ENCODE measurements at places on chromosomes 3 and 15.

DNA sequence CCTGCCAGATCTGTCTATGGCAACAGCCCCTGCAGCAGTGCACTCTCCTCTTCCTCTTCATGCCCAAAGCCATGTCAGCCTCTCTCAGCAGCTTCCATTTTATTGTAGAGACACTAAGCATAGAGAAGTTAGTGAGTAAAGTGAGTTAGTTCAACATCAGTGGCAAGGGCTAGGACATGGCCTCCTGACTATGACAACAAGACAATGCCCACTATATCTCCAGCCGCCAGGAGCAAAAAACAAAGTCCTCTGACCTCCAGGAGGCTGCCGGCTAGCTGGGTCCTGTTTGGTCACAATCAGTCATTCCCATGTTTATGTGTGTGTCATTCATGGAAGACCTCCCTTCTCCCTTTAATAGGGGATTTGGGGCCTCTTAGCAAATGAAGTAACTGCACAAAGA is 14.9 kb downstream of the NR1I2 start:
- no peak for DNase-seq

DNA sequence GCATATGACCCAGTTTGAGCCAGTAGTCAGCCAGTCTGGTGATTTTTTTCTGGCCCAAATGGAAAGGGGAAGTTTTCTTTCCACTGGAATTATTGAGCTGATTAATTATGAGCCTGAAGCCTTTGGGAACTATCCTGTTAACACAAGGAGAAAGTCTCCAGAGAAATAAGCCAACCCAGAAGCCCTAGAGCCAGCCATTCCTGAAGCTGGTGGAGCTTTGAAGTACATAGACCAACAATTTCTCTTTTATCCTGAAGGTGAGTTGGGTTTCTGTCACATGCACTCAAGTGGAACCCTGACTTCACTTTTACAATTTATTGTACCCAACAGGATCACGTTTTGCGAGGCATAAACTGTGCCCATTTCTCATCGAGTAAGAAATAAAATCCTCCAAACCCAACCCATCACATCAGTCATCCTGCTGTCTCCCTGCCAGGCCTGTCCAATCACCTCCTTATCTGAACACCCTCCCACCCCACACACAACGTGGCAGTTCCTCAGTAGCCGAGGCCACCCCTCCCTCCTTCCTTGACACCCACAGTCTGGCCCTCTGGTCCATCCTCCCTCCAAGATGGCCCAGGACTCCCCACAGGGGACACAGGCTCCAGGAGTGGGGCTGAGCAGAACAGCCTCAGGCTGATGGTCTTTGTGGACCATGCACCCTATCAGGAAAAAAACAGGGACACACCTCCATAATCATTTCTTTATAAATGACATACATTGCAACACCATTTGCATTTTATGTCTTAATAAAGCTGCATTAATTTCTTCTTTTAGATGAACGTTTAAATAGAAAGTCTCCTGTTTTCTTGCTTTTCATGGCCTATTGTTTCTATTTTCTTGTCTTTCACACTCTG is 55.7 kb upstream of the GATA2 start:
- no peak for DNase-seq

DNA sequence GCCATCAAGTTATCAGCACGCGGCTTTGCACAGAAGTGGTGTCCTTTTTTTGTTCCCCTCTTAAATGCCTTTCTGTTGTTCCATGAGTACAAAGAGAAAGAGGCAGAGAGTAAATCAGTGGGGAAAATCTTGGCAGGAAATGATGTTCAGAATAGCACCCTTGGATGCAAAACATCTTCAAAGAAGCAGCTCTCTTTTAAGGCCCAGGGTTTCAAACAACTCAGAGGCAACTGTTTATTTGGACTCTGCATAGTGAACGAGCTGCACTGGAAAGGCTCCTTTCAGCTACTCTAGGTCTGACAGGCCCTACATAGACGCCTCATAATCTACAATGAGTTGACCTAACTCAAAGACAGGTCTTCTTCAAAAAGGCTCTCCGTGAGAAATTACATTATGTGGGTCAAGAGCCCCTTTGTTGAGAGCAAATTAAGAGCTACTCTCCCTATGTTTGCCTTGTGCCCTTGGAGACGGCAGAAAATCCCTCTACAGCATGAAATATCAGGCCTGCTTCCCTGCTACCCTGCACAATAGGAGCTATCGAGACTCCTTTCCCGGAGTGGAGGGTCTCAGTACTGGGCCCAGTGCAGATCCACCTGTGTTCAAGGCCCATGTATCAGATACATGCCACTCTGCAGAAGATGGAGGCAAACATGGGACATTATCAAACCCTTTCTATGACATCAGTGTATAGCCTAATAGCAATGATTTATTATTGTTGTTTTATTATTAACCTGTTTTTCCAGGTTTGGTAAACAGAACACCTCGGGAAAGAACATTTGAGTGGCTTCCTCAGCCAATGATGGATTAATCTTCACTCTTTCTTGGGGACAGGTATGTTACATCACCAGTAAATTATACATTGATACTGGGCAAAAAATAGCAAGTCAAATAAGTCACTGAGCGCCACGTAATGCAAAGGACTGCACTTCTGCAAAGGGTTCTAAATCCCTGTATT is 53.1 kb downstream of the HEG1 start:
- no peak for DNase-seq

DNA sequence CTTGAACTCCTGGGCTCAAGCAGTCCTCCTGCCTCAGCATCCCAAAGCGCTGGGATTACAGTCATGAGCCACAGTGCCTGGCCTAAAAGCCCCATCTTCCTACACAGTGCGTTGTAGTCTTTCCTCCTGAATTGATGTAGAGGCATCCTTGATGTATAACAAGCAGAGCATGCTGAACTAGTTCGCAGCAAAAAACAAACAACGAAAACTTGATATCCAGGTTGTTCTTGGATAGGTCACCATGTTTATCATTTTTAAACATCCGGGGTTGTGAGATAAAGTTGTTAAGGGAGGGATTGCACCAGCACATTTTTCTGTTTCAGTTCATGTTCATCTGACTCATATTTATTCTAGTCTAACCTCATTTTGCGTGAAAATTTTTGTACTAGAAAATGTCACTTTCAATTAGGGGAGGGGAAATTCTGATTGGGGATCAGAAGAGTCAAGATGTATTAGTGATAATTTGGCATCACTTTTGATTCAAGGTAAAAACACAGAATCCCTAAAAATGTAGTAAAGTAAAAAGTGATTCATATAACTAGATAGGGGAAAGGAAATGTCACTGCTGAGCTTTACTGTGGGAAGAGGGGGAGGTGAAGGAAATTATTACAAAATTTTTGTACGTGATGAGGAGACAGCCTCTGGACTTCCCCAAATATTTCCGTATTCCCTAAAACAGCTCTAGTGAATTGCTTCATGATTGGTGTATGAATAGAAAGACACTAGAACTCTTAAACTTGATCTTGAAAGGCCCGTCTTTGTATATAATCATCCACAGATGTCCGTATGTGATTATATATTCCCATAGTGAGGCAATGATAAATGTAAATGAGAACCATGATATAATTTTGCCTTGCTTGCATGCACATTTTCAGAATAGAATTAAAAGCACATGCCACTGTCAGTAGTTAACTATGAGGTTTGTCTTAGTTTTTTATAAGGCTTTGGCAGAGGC is 22.9 kb downstream of the RAB8B start:
- no peak for DNase-seq

- DNase-seq, result no peak
Observed at GRCh38 chr3:123202451-123202850, 708 bp downstream of the SEC22A start.

DNA sequence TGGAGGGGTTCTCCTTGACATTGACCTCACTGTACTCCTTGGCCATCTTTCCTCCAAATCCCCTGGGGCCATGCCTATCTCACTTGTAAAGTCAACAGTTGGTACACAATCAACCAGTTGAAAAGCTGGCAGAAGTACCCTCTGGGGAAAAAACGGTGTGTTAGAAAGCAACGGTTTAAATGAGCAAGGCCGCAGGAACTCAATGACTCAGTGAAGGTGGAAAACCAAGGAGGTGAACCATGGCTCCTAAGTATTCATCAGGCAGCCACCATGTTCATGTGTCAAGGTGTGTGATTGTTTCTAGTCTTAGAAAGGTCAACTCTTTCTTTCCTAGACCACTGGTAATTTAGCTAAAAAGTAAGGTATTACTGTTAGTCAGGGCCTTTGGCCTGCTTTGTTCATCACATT is 130.9 kb upstream of the SATB1 start:
- DNase-seq, result no peak

DNA sequence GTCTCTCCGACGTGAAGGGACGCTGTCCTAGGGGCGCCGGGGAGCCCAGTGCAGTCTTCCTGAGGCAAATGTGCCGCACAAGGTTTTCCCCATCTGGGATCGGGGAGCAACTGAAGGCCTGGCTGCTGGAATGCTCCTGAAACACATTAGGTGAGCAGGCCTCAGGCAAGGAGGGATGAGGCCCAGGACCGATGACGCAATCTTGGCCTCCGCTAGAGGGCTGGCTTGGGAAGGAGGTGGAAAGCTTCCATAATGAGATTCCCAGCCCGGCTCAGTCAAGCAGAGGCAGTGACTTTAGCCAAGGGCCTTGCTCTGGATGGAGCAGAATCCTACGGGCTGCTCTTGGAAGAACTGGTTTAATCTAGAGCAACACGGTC is 50.8 kb downstream of the CPN2 start:
- no peak for DNase-seq

DNA sequence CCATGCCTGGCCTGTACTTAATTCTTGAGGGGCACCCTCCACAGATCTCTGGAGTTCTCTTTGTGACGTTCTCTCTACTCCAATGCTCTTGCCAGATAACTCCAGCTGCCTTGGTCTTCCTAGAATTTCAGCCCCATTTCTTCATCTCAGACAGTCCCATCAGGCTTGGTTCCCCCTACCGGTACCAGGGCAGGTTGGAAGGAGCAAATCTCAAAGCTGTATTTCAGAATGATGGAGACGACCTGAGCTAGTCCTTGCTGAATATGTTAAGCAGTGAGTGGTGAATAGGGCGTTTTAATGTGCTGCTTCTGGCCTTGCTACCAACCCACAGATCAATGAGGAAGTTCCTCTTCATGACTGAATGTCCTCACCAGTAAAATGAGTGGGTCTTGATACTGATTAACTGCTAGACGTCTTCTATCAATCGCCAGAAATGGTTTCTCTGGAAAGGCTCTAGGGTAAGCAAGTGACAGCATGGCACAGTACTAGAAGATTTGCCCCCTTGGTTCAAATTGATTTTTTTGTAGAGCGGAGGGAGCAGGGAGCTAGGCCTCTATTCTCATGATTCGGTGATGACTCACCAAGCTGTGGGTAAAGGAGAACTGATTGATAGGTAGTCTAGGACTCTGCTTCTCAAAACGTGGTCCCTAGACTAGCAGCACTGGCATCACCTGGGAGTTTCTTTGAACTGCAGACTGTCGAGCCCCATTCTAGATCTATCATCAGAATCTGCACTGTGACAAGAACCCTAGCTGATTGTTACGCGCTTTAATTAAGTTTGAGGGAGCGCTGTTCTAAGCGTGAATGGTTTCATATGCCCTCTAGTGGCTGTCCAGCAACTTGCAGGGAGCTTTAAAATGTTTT is 67.8 kb downstream of the UBP1 start:
- no peak for DNase-seq

DNA sequence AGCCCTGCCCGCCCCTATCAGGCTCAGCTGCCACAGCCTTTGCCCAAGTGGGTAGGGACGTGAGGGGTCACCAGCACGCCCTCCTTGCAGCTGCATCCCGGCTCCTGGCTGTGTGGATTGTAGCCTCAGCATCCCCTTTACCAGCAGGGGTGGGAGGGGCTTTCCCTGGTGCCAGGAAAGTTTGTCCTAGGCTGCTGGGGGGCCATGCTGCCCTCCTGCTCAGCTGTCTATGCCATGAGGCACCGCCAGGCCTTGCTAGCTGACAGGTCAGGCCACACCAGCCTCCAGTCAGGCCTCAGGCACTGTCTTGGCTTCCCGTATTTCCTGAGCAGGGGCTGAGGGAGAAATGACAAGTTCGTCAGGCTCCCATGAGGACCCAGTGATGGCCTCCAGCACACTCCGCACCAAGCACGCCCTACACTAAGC is 32.3 kb downstream of the TKT start:
- DNase-seq, result no peak

All from stimulated activated CD4-positive, alpha-beta T cell treated with anti-CD3 and anti-CD28 coated beads, Interleukin-1b, Interleukin-23, amount 100 ng/mL, for 1 hour (primary cell).